ENCODE measurements at places on chromosomes 3 and 15.

GRCh38 chr3:61687206-61687605, 125.8 kb downstream of the PTPRG start:
- no peak for DNase-seq

- no peak for DNase-seq
Observed at GRCh38 chr3:156433910-156434309, 121.0 kb downstream of the SSR3 start.

GRCh38 chr3:127848131-127849129, 26.1 kb upstream of the MGLL start:
- DNase-seq, result no peak

GRCh38 chr3:16883057-16883722, 1.6 kb upstream of the PLCL2 start:
- DNase-seq, result no peak

- no peak for DNase-seq
Observed at GRCh38 chr3:84008623-84009022, 950.2 kb upstream of the CADM2 start.

DNA sequence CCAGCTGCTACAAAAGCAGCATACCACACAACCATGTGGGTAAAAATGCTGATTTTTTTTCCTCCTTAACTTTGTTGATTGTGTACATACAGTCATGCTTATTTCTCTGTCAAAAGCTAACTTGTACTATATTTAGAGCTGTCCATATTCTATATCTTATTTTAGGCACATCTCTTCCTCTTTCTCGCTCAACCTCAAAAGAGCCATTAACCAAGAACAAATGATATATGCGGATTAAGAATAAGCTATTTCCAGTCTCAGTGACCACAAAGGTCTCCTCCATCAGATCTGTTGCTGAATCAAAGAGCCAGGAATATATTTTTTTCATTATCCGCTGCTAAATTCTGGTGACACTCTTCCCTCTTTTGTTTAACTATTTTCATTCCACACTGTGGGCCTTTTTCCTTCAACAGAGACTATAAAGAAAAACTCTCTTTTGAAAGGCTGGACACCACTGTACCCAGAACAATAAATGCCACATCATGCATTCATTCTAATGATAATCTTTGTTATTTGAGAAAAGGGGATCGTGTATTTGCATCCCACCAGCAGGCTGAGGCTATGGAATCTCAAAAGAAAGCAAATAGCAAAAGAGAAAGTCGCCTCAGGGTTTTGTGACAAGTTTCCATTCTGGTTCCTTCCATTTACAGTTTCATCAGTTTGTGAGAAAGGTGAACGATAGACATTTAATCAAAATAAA, 8.0 kb downstream of the TMEM212 start:
- no peak for DNase-seq

- DNase-seq, result no peak
Observed at GRCh38 chr3:195825191-195825588, 13.5 kb upstream of the MUC4 start.

GRCh38 chr3:175879417-175879816, 1020.3 kb downstream of the NAALADL2 start:
- DNase-seq, result no peak

GRCh38 chr3:60294181-60294580, 957.1 kb downstream of the FHIT start:
- no peak for DNase-seq

DNA sequence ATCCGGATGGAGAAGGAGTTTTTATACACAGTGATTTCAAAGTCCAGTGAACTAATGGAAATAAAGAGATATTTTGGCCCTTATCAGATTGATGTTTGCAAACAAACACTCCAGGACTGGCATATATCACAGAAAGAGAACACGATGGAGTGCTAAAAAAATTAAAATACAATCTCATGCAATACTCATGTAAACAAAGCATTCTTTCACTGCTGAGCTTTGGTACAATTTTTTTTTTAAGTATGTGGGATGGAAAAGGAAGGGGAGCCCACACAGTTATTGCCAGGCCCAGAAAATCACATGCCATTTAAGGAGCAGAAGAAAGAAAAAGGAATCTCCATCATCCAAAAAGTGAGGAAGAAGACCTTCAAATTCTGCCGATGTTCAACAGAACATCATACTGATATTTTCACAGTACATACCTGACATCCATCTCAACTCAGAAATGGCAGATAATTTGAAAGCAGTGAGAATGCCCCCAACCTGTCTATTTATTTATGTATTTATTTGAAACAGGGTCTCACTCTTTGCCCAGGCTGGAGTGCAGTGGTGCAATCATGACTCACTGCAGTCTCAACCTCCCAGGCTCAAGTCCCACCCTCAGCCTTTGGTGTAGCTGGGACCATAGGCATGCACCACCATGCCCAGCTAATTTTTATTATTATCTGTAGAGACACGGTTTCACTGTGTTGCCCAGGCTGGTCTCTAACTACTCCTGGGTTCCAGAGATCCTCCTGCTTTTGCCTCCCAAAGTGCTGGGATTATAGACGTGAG, 107.5 kb upstream of the SLC2A2 start:
- DNase-seq, result no peak

GRCh38 chr15:96038650-96039049, 291.9 kb upstream of the NR2F2 start:
- no peak for DNase-seq

DNA sequence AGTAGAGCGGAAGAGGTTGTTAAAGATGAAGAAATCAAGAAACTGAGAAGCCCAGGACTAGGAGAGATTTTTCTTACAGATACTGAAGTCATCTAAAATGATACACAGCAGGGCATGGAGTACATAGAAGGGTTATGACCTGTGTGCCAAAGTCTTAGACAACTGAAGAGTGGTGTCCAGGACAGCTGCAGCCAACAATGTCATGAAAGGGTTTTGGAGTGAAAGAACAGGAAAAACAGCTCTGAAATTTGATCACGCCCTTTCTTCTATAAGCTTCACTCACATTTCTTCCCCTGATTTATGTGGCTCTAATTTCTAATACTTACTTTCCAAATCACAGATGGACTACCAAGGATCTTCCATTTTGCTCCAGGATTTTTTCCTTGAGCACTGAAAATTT, 3.0 kb downstream of the CFAP20DC start:
- no peak for DNase-seq

- no peak for DNase-seq
Observed at GRCh38 chr3:24311881-24312280, 182.8 kb downstream of the THRB start.

DNA sequence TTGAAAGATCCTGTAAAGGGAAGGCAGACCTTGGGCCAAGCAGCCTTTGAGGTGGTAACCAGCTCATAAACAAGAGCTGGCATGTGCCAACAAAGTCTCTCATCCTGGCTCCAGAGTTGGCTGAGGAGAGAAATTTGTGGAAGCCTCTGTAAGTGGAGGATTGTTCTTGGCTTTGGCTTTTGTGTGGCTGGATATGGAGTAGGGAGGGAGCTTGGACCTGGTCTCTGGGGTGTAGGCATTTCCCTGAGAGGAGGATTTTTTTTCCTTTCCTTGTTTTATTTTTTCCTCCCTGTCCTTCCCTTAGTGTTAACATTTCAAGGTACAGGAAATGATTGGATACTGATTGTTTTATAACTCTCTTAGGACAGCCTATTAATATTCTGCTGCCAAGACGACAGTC, 60.8 kb downstream of the ZNF609 start:
- no peak for DNase-seq

- no peak for DNase-seq
Observed at GRCh38 chr3:178302966-178303930, 233.0 kb upstream of the KCNMB2 start.

Data from HEK293T (cell line).